ENCODE measurements at places on chromosomes 3 and 15.
A peak's percentile ranks its signal among the peaks of the same experiment; 100 is the strongest.

DNA sequence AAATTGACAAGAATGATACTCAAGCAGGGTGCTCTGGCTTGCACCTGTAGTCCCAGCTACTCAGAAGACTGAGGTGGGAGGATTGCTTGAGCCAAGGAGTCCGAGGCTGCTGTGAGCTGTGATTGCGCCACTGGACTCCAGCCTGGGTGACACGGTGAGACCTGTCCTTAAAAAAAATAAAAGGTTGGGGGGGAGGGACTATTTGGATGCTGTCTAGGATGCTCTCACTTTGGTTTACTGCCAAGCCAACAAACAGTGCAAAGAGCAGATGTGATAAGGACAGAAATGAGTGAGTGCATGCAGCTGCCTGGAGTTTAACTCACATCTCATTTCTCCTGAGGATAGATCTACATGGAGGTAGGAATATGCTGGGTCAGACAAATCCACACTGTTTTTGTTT, 130.0 kb downstream of the FRMD4B start:
- no peak for DNase-seq

DNA sequence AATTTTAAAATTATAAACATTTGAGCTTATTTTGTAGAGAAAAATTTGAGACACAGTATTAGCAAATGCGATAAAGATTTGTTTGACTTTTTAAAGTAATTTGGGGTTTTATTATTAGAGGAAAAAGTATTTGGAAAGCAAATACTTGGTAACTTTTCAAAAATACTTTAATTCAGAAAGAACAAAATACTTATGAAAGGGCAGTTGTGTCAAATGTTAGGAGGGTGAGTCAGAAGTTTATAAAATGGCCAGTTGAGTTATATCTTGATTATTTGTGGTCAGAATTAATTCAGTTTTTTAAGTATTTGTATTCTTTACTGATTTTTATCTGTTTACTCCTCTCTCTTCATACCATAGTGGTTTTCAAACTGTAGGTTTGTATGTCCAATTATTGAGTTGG, 12.1 kb downstream of the LACTB start:
- DNase-seq: no peak

GRCh38 chr3:153853163-153853562, 268.0 kb upstream of the ARHGEF26 start:
- no peak for DNase-seq

DNA sequence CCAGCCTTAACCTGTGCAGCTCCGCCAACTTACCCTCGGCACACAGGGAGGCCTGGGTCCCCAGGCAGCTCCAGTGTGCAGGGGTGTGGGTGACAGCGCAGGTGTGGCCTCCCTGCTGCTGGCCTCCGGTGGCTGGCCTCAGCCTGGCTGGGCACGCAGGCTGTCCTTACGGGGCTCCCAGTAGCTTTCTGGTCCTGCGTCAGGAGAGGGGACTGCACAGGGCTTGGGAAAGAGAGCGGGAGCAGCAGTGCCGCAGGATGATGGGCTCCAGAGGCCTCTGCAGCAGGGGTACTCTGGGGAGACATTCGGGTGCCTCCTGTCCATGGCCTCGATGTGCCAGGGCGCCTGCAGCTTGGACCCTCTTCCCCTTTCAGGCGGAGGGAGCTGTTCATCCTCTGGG, 9.4 kb downstream of the APBA2 start:
- no peak for DNase-seq

GRCh38 chr15:69435985-69436384, 16.6 kb upstream of the RPLP1 start:
- DNase-seq: peak; percentile 55

DNA sequence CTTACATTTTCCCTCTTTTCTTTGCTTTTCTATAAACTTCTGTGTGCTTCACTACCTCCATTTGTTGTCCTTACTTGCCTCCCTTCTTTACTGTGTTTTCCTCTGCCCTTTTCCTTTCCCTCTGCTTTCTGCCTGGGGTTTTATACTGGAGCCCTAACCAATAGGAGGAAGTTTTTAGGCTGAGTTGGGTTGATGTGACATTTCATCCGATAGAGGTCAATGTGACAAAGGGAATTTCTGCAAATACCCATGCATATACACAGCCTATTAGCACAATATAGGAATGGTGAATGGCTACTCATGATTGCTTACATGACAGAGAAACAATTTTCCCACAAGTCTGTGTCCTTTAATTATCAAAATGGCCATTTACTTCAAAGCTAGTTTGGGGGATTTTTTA, 153.0 kb upstream of the ARPP21 start:
- DNase-seq: no peak

- peak; percentile 43 for DNase-seq
These were observed 593 bp downstream of the CIAO2A start for GRCh38 chr15:64092864-64093626.

DNA sequence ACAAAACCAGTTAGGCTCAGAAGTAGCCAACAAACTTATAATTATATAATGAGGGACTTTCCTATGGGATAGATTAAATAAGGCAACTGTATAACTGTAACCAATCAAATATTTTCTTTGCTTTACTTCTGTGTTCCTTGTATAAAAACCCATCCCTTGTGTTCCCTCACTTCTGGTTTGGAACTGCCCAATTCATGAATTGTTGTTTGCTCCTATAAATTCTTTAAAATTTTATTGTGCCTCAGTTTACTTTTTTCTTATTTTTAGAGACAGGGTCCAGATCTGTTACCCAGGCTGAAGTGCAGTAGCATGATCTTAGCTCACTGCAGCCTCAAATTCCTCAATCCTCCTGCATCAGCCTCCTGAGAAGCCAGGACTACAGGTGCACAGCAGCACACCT, 155.7 kb downstream of the SMAD6 start:
- DNase-seq: no peak

GRCh38 chr3:136937851-136938250, 19.9 kb upstream of the IL20RB start:
- DNase-seq: peak; percentile 30

- no peak for DNase-seq
These were observed 54.0 kb downstream of the KCNH8 start for GRCh38 chr3:19202303-19202702.

DNA sequence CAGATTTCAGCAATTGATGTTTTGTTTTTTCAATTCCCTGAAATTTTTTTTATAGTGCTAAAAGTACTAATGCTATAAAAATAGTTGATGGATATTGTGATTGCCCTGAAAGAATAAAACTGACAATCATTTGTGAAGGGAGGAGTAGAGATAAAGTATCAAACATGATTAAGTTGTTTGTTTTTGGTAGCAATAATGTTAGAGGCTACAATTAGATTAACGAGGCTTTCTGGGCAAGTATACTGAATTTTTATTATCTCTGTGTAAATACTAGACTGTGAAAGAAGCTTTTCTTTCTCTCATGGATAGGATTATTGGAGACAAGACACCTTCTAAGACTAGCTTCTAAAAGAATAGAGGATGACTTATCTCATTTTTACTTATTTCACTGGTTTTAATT, 15.6 kb downstream of the NR1D2 start:
- DNase-seq: no peak

DNA sequence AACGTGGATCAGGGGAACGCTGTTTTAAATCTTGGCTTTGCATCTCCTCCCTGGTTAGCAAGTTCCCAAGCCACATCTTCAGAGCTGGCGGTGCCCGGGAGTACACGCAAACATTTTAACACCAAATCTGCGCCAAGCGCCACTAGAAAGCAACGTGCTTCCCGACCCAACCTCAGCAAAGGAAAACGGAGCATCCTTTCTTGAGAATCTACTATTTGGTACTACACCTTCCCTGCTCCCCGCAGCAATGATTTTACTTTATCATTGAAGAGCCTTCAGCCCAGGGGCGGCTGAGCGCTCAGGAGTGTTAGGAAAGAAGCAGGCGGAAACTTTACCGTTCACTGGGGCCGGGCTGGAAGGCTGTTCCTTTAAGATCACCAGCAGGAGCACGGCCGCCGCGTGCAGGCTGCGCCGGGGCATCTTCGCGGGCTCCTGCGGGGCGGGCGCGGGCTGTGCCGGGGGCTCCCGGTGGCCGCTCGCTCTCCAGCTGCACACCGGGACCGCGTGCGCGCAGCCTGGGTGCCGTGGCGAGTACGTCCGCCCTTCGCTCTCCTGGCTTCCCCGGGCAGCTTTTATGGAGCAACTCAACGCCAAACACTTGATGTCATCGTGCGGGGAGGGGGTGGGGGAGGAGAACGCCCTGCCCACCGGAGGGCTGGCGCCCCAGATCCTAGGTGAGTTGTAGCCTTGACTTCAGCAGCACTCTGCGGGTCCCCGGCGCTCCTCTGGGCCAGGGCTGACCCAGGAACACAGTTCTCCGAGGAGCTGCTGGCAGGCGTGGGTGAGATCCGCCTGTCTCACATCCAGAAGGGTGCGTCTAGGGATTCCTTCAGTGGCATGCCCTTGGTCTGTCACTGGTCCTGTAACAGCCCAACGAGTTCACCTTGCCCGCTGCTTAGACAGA, at the start of gene CA12:
Gene CA12 (minus strand): TSS at position 546 of the 904 bp plus-strand sequence. CDS start 126 bp downstream, at position 420.
- DNase-seq: no peak

DNA sequence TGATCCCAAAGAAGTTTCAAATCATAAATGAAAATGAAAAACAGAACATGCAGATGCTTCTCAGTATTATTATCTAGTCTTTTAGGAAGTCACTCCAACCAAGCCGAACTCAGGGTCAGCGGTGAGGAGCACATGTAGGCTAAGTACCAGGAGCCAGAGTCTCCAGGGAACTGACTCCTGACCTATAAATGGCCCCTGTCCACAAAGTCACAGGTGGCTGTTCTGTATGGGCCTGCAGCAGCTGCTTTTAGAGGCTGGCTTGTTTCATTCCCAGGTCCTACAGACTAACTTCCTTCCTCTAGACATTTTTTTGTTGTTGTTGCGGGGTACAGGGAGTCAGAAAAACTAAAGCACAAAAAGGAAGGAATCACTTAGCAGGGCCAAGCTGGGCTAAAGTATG, 54.6 kb downstream of the DAPK2 start:
- DNase-seq: no peak

DNA sequence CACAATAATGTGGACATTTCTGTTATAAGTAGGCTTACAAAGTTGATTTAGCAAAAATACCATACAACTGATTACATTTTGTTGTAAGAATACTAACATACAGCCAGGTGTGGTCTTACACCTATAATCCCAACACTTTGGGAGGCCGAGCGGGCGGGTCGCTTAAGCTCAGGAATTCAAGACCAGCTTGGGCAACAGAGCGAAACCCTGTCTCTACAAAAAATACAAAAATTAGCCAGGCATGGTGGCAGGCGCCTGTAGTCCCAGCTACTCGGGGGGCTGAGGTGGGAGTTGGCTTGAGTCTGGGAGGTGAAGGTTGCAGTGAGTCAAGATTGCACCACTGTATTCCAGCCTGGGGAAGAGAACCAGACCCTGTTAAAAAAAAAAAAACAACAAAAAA, 67.1 kb downstream of the DLG1 start:
- no peak for DNase-seq

DNA sequence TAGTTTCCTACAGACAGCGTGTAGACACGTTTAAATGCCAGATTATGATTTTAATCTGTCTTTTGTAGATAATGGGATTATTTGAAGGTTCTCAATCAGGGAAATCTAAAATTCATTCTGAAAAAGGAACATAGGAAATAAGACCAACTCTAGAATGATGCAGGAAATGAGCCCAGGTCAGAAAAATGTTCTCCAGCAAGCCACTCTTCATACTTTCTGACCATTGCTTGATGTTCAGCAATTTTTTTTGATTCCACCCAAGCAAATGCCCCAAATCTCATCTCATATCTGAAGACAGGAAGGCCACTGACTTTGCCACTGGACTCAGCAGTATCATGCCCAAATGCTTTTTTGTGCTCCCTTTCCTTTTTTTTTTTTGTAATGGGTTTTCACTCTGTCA, 373.4 kb downstream of the LPP start:
- no peak for DNase-seq

- DNase-seq: no peak
These were observed 112.1 kb upstream of the ICE2 start for GRCh38 chr15:60590935-60591495.

DNA sequence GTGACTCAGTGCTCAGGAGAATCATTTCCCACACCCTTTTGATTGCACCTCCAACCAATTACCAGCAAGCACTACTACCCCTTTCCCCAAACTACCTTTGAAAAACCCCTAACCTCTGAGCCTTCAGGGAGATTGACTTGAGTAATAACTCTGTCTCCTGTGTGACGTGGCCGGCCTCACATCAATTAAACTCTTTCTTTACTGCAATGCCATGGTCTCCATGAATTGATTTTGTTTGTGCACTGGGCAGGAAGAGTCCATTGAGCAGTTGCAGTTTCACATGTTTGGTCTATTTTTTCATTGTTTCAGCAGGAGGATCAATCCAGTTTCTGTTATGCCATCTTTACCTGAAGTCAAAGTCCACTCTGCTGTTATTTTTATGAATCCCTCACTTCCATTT, 32.4 kb downstream of the SCN11A start:
- DNase-seq: no peak

GRCh38 chr15:56608140-56608778, 125.0 kb downstream of the ZNF280D start:
- no peak for DNase-seq

- DNase-seq: no peak
These were observed 21.8 kb downstream of the MAP2K5 start for GRCh38 chr15:67564021-67564967.

DNA sequence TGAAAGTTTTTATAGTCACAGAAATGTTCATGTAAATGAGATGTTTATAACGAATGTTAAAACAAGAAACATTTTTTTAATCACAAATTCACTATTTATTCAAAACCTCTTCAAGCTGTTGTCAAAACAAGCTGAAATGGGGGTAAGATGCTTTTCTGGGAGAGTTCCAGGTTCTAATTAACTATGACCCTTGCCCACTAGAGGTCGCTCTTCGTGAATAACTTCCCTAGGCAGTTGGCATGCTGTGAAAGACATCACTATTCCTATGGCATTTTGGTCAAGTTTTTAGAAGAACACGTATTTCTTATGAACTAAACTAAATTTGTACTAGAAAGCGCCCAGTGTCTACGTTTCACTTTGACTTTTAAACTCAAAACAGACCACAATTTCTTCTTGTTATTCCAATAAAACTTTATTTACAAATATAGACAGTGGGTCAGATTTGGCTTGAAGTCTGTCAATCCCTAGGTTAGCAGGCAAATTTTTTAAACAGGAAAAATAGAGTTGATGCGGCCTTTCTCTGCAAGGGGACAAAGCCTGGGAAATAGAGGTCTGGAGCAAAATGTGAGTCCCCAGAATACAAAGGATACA, 62.8 kb upstream of the CMTM8 start:
- DNase-seq: peak; percentile 44

DNA sequence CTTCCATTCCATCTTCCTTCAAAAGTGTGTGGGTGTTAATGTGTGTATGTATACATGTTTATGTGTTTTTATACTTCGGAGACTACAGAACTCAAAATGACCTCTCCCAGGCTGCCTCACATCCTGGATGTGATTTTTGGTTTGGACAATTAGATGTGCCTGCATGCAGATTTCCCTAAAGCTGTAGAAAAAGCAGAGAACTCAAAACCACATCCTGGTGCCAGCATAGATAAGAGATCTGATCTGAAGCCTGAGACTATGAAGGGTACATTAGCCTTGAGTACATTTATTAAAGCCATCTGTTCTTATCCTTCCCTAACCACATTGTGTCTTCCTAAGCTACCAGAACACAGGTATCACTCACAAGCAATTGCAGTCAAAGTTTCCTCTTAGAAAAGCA, 319.4 kb upstream of the RASGRP1 start:
- no peak for DNase-seq

- DNase-seq: peak; percentile 47
These were observed 2.6 kb downstream of the GMPS start for GRCh38 chr3:155872904-155873646.

GRCh38 chr15:89654301-89654761, 936 bp downstream of the KIF7 start:
- no peak for DNase-seq

GRCh38 chr3:70531838-70532489, 219.5 kb upstream of the MDFIC2 start:
- no peak for DNase-seq

GRCh38 chr3:17775073-17775472, 32.6 kb upstream of the TBC1D5 start:
- no peak for DNase-seq
